Stimulated activated CD8-positive, alpha-beta memory T cell treated with anti-CD3 and anti-CD28 coated beads, Interleukin-2, amount 100 ng/mL, for 1 hour (primary cell): ENCODE measurements at places on chromosomes 12 and 14.

- no peak for DNase-seq
Measured at GRCh38 chr14:97485201-97485600, 688.0 kb downstream of the VRK1 start.

- DNase-seq: no peak
Measured at GRCh38 chr14:100885617-100886016, 17.9 kb downstream of the RTL1 start.

- no peak for DNase-seq
Measured at GRCh38 chr14:89955022-89955744, 544 bp upstream of the TDP1 start.

DNA sequence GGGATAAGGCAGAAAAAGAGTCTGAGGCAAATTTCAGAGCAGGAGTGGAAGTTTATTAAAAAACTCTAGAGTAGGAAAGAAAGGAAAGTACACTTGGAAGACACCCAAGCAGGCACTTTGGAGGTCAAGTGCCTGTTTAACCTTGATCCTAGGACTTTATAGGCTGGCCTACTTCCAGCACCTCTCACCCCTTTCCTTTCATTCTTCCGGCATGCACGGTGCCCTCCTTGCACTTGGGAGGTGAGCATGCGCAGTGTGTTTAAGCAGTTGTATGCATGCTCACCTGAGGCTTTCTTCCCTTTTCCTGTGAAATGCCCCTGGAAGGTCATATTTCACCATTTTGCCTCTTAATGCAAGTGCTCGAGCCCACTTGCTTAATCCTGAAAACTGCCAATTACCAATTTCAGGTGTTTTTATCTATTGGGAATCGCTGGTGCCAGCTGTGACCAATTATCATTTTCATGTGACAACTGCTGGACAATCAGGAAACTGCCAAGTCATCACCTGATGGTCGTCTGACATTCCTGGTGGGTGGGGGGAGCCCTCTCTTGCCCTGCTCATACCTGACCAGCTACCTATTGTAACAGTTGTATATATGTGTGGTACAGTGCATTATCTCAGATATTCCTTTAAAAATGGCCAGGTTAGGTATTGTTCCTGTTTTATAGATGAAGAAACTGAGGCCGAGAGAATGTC lies 53.5 kb downstream of the SUDS3 start:
- DNase-seq: no peak

- DNase-seq: no peak
Measured at GRCh38 chr12:57632073-57632957, 686 bp downstream of the B4GALNT1 start.

DNA sequence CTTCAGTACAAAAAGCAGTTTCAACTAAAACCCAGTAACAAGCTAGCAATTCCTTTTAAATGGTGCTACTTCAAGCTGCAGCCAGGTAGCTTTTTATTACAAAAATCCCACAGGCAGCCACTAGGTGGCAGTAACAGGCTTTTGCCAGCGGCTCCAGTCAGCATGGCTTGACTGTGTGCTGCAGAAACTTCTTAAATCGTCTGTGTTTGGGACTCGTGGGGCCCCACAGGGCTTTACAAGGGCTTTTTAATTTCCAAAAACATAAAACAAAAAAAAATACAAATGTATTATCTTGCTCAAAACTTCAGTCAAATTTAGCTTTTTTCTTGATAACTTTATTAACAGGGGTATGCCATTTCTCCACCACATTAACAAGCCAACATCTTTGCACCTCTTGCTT lies 3.6 kb upstream of the CLEC4E start:
- peak; percentile 42 for DNase-seq

GRCh38 chr12:7756993-7757392 lies 8.0 kb upstream of the NANOGNB start:
- no peak for DNase-seq

DNA sequence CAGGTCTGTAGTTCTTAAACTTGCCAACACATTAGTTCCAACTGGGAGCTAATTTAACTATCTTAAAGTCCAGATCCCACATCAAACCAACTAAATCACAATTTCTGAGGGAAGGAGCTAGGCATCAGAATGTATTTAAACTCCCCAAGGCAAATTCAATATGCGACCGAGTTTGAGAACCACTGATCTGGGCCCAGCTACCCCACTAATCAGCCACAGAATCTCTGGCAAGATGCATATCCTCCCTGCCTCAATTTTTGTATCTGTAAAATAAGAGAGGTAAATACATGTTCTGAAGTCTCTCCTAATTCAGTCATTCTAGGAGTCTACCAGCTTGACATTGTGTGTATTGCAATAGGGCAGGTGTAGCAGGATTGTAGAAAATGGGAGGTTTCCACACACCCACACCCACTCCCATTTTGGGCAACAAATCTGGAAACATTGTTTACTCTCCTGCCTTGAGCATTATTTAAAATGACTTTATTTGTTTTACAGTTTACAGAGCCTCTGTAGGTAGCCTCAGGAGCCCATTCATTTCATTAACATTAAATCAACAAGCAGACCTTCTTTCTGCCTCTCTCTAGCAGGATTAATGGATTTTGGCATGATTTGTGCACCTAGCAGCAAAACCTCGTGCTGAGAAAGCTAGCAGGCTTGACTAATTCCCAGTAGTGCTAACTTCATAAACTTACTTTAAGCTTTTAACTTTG lies 15.6 kb downstream of the LGR5 start:
- DNase-seq: no peak

DNA sequence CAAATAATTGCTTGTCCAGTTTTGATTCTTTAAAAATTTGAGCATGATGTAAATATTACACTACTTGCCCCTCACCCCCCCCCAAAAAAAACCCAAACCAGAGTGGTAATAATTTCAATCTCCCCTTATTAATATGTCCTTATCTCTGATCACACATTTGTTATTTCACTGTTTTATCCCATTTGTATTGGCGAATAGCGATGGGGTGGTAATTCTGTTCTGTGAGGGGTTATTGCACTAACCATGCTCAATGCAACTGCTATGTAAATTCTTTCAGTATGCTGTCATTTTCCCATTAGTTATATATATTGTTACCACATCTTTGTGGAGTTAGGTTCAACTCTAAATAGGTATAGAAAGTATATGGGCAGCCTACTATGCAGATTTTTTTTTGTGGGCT lies 1.1 kb downstream of the RIMKLB start:
- no peak for DNase-seq

- DNase-seq: no peak
Measured at GRCh38 chr12:126055521-126055920, 990.3 kb downstream of the AACS start.

DNA sequence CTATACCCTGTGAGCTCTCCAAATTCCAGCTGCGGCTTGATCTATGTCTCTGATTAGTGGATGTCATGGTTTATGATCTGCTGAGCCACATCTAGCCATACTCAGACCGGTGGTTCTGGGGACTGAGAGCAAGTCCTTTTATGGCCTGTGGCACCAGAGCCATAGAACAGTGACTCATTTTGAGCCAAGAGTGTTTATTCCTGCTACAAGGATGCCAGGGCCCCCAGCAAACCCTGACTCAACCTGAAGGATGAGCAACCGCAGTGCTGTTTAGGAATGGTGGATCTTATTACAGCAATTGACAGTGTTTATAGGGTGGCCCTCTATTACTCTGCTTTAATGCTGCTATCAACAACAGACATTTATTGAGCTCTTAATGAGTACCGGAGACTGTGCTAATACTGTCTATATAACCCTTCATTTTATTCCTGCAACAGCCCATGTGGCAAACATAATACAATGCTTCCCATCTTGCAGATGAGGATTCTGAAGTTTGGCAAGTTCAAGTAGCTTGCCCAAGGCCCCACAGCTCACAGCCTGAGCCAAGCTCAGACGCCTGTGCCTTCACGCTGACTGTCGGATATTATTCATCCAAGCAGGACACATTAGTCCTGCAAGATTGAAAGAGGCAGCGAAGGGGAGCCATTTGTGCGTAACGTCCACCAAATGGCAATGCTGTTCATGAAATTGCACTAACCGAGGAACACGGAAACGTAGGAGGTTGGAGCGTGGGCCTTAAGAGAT lies 273.6 kb upstream of the PWP1 start:
- no peak for DNase-seq

GRCh38 chr14:89613260-89614008 lies 196.4 kb upstream of the FOXN3 start:
- DNase-seq: no peak

- no peak for DNase-seq
Measured at GRCh38 chr12:118840399-118840798, 140.9 kb upstream of the SRRM4 start.

- DNase-seq: no peak
Measured at GRCh38 chr14:35044939-35045797, 904 bp upstream of the FAM177A1 start.

DNA sequence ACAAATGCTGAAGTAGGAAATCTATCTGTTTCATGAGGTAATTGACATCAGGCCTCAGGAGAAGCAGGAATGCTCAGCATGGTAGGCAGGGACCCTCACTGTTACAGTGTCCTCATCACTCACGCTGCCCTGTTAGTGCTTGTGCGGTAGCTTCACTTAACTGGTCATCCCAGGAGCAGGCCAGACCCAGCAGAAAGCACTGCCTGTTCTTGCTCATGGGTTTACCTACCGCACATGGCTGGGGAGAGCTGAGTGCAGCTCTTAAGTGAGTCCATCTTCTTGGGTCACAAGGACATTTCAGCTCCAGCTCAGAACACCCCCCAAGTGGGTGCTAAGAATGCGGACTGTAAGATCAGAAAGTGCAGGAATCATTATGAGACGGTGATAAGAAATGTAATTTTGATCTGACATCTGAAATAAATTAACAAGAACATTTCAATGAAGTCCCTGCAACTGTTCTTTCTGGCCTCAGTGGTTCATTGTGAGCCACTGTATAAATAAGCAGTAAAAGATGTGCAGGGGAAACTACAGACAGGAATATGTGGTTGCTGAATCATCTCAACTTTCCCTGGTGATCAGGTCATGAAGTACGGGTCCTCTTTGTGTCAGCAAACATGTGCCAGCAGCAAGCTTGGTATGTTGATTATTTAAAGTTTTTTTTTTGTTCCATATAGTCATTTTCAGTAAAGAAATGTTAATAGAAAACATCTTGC lies 757.7 kb upstream of the TMEM132C start:
- no peak for DNase-seq

- no peak for DNase-seq
Measured at GRCh38 chr12:23504641-23505399, 444.6 kb downstream of the SOX5 start.

- DNase-seq: no peak
Measured at GRCh38 chr12:7797698-7798398, 8.6 kb downstream of the NANOG start.
